ENCODE measurements at places on chromosomes 11 and 22.
A peak's percentile ranks its signal among the peaks of the same experiment; 100 is the strongest.

GRCh38 chr11:127616158-127616557, 615.6 kb upstream of the KIRREL3 start:
- DNase-seq = no peak

GRCh38 chr11:6191742-6192141, 7.3 kb upstream of the OR52W1 start:
- DNase-seq = no peak

DNA sequence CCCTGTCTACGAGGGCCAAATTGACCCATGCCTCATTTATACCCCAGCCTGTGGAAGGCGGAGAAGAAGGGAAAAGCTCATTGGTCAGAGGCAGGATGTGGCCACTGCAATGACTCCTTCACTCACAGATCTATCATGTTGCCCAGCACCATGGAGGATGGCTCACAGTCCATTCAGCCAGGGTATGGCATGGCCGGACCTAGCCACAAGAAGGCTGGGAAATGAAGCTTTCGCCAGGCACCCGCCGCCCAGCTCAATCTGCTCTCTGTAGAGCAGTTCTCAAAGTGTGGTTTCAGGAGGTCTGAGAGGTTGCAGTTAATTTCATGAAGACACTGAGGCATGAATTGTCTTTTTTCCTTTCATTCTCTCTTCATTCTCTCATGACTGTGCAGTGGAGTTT, 40.6 kb upstream of the LINC01488 start:
- DNase-seq = no peak

DNA sequence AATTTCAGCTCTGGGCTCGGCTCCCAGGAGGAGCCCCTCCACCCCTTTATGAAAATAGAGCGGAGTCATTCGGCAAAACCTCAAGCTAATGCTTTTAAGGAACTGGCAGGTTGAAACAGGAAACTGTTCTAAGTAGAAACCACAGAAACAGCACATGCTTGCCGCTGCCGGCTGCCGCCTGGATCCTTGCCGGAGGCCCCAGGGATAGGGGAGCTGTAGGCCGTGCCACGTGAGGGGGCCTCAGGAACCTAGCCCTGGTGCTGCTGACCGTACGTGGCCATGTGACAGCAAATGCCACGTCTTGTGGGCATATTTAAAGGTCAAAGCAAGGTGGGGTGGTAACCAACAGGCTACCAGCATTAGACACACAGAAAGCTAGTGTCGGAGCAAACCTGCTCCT, 77.9 kb upstream of the TIMP3 start:
- DNase-seq = peak; percentile 77

GRCh38 chr11:71490731-71491390, 36.2 kb upstream of the KRTAP5-7 start:
- DNase-seq = no peak

DNA sequence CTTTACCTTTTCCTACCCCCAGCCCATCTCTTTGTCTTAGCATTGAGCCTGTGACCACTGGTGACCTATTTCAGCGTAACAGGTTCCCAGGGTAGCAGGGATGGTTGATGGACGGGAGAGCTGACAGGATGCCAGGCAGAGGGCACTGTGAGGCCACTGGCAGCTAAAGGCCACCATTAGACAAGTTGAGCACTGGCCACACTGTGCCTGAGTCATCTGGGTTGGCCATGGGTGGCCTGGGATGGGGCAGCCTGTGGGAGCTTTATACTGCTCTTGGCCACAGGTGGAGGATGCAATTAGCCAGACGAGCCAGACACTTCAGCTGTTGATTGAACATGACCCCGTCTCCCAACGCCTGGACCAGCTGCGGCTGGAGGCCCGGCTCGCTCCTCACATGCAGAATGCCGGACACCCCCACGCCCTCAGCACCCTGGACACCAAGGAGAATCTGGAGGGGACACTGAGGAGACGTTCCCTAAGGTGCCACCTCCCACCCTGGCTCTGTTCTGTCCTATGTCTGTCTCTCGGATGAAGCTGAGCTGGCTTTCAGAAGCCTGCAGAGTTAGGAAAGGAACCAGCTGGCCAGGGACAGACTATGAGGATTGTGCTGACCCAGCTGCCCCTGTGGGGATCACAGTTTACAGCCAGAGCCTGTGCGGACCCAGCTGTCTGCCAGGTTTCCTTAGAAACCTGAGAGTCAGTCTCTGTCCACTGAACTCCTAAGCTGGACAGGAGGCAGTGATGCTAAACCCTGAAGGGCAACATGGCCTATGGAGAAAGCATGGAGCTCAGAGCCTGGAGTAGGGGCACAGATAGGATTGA, 29.8 kb downstream of the PIK3IP1 start:
- no peak for DNase-seq

- no peak for DNase-seq
Measured at GRCh38 chr11:15629690-15630321, 515.1 kb downstream of the INSC start.

- no peak for DNase-seq
Measured at GRCh38 chr11:36273110-36273509, 16.1 kb downstream of the COMMD9 start.

GRCh38 chr22:24153353-24153752, 27.9 kb upstream of the SUSD2 start:
- no peak for DNase-seq

- no peak for DNase-seq
Measured at GRCh38 chr11:13189561-13190426, 87.8 kb upstream of the BMAL1 start.

- DNase-seq = peak; percentile 28
Measured at GRCh38 chr11:13207665-13208594, 69.7 kb upstream of the BMAL1 start.

DNA sequence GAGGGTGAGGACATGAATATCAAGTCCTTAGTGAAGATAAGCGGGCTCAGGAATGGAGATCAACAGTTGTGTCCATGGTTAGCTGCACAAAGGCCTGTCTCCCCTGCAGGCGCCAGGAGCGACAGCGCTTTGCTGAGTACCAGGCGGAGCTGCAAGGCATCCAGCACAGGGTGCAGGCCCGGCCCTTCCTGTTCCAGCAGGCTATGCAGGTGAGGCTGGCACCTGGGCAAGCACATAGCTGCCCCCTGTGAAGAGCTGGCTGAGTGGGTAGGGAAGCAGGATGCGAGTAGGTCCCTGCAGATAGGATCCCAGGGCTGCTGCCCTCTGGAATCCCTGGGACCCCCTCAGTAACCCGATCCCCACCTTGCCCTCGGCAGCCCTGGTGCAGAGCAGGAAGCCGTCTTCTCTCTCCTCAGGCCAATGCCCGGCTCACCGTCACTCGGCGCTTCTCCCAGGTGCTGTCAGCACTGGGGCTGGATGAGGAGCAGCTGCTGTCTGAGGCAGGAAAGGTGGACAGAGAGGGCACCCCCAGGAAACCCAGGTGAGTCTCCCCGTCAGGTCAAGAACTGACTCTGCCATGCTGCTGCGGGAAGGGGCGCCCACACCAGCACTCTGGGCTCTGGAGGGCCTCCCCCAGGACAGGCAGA, 2.6 kb upstream of the SART1 start:
- DNase-seq = no peak

- no peak for DNase-seq
Measured at GRCh38 chr11:11458485-11458884, 105.4 kb upstream of the CSNK2A3 start.

GRCh38 chr11:15222777-15223176, 108.1 kb downstream of the INSC start:
- no peak for DNase-seq

DNA sequence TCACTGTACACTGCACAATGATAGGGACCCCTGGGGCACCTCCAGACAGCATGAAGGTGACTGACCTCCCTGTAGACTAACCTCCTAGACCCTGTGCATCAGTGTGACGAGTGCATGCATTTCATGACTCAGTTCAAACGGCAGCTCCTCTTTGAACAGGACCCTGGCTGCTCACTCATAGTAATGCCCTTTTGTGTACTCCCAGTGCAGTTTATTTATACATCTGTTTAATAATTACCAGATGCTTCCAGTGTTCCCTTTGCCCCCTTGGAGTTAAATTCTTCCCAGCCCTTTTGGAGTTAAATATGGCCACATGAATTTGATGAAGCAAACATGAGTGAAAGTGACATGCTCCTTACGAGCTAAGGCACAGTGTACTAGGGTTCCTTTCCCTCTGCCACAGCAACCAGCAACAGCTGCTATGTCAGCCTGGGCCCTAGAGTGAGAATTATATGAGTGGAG, 72.4 kb downstream of the PANX1 start:
- DNase-seq = peak; percentile 44

DNA sequence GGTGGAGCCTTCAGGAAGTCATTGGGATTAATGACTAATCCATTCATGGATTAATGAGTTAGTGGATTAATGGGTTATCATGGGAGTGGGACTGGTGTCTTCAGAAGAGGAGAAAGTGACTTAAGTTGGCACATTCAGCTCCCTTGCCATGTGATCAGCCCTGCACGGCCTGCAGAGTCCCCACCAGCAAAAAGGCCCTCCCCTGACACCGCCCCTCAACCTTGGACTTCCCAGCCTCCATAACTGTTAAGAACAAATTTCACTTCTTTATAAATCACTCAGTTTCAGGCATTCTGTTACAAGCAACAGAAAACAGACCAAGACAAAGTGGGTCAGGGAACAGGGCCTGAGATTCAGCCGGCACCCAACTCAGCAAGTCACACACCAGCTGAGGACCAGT, 85.3 kb downstream of the MICAL3 start:
- no peak for DNase-seq

- DNase-seq = no peak
Measured at GRCh38 chr11:117916956-117917355, 12.2 kb downstream of the TMPRSS13 start.

DNA sequence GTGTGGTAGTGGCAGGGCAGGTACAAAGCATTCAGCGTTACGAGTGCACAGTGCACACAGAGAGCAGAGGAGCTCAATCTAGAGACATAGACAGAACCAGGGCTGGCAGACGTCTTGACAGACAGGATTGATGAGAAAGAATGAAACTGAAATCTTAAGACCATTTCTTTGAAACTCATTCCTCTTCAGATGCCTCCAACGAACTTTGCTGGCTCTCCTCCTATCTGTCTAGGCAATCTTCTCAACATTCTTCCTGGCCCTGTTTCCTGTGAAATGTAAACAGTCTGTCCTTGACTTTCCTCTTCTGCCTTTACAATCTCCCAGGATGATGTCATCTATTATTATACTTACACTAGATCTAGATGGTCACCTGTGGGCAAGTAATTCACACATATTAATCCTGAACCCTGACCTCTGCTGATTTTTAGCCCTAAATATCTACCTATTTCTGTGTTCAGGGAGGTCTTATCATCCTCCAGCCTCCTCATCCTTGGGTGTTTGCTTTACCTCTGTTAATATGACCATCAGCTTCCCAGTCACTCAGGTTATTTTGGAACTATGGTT, 119.5 kb downstream of the ENTHD1 start:
- no peak for DNase-seq

- no peak for DNase-seq
Measured at GRCh38 chr11:134999590-134999989, 587.5 kb upstream of the B3GAT1 start.

DNA sequence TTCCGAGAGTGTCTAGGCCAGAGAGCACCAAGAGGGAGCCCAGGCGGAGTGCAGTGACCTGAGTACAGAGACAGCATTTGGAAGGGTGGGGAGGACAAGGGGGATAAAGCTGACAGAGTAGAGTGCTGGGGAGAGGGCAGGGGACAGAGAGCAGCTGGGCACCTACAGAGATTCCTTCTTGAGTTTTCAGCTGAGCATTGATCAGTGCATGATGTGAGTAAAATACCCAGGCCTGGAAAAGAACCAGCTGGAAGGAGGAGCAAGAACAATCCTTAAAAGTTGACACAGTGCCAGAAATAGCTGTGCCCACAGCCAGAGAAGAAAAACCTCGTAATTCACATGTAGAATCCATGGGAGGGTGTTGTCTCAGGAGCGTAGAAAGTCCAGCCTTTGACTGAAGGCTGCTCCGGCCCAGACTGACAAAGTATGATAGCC, 33.9 kb upstream of the PANX2 start:
- no peak for DNase-seq

GRCh38 chr11:70483077-70483861, 84.9 kb downstream of the CTTN start:
- no peak for DNase-seq

GRCh38 chr11:44029977-44030911, 17.5 kb upstream of the ACCSL start:
- no peak for DNase-seq

GRCh38 chr11:83881428-83881827, 595.3 kb upstream of the CCDC90B start:
- no peak for DNase-seq

- no peak for DNase-seq
Measured at GRCh38 chr11:128365044-128365443, 222.3 kb downstream of the ETS1 start.

DNA sequence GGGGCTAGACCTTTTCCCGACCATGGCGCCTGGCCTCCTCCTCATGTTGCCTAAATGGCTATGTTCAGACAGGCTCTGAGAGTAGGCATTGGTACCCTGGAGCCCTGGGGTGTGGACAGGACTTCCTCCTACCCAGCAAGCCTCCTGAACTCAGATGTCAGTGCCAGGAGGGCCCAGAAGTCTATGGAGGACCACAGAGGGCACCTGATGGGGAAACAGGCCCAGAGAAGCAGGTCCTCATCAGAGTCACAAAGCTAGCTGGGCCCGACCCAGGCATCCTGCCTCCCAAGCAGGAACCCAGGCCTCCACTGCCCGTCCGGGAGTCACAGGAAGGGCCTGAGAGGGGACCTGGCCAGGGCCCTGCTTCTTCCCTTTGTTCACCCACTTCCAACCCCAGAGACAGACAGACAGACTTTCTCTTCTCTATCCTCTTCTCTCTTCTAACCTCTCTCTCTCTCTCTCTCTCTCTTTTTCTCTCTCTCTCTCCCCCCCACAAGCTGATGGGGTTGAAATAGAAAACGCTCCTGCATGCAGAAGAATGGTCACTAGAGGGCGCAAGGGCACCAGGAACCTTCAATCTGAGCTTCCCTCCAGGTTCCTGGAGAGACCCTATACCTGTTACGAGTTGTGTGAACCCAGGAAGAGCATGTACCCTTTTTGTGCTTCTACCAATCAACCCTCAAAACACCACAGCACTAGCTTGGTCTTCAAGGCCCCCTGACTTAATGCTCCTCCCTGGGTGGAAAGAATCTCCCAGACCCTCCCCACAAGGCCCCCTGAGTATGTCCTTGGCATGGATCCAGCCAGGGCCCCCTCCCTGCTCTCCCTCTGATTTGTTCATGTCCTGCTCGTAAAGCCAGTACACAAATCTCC, 27.1 kb downstream of the ARAP1 start:
- no peak for DNase-seq

DNA sequence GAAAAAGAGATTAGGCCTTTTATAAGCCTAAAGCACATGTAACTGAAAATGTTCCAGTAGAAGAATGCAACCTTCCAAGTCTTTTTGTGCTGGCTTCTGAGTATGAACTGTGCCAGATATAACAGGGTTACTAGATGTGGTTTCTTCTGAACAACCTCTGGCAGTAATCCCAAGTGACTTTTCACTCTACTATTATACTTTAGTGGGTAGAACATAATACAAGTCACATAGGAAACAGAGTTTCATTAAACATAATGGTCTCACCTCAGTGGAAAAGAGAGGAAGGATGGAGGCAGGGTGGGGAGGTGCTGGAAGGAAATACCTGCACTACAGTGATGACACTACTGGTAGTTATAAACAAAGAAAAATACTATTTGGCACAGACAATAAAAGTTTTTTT, 81.3 kb downstream of the PHF21A start:
- peak; percentile 19 for DNase-seq
